Daoy (cell line): ENCODE measurements at places on chromosomes 3 and 15. TPM values are rescaled to one million over a fixed set of nuclear protein-coding genes. Genes with fewer than 3 reads are reported as not detected.
A peak's percentile ranks its signal among the peaks of the same experiment; 100 is the strongest.

The DNAH1 gene
- total RNA-seq = 0.74 and 1.8 TPM in 2 replicates

The DUOX2 gene
- 0.40 and 1.2 TPM in 2 replicates for total RNA-seq

The LINGO1 gene
- total RNA-seq = 0.11 TPM in 1 of 2 replicates, not detected in the other

- DNase-seq = peak; percentile 16
Measured at GRCh38 chr15:40471808-40472150, 995 bp downstream of the CHST14 start.

DNA sequence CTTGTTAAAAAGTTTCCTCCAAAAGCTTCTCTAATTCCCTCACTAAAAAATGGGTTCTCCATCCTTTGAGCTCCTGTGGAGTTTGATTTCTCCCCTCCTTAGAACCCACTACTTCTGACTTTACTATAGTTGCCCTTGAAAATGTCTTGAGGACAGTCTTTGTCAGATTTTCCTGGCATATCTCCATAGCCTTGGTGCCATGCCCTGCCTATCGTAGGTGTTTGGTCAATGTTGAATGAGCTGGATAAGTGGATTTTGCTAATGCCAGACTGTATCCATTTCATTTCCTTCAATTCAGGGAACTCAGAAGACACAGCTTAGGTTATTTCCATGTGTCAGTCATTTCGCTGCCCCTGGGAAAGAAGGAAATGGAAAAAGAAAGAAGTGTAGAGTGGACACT is 40.6 kb downstream of the TMEM266 start:
- DNase-seq = no peak

- no peak for DNase-seq
Measured at GRCh38 chr3:53589201-53589600, 94.8 kb downstream of the CACNA1D start.
